Astrocyte of the cerebellum (primary cell): ENCODE measurements at places on chromosomes 12 and 14.

GRCh38 chr12:92446083-92446460, 256.7 kb upstream of the PLEKHG7 start:
- DNase-seq: no peak

DNA sequence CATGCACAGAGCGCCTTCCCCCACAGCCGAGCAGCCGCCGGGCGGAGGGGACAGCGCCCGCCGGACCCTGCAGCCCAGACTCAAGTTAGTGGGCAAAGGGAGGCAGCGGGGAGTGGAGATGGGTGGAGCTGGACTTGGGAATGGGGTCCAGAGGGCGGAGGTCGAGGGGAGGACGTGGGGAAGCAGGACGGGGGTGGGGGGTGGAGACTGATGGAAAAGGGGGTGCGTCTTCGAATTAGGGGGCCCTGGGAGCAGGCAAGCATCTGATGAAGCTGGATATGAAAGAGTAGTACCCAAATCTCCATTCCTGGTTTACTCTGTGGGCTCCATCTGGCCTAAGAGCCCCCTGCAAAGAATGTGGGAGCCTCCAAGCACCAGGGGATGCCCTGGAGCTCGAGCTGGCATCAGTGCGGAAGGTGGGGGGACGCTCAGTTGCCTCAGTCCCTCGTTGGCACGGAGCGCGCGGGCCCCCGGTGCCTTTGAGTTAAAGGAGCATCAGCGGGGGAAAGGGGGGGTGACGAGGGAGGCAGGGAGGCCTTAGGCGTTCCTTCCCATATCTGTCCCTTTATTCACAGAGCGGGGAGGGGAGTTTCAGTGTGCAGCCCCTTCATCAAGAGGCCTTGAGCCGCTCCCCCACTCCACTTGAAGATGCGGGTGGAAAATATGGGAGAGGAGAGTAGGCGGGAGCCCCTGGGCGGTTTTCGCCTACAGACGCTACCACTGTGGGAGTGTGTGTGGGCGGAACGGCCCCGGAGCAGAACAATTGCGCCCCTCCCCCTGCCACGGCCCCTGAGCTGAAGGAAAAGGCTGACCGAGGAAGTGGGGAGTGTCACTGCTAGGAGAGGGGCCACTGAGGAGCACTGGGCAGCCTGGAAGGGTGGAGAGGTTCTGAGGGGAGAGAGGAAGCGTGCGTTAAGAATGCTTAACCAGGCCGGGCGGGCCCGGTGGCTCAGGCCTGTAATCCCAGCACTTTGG, 644 bp downstream of the NAB2 start:
- no peak for DNase-seq

DNA sequence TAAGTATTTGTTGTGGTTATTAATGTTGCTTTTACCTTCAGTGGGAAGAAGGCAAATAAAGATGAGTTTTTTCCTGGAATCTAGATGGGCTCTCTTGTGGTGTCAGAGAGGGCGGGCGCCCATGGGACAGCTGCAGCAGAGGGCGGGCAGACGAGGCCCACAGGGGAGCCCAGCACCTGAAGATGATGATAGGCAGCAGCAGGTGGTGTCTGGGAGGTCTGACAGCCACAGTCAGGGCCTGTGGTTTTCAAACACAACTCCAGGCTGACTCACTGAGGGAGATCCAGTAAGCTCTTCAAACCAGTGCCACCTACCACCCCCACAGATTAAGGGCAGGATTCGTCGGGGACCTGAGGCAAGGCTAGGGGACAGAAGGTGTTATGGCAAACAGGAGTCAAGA, 42.8 kb downstream of the NKX2-1 start:
- DNase-seq: no peak

- no peak for DNase-seq
Observed at GRCh38 chr14:90523961-90524875, 127.4 kb downstream of the CALM1 start.

GRCh38 chr12:79926951-79927350, 7.9 kb downstream of the PPP1R12A start:
- no peak for DNase-seq

- no peak for DNase-seq
Observed at GRCh38 chr14:101490771-101491170, 70.5 kb upstream of the DIO3 start.

GRCh38 chr12:52860102-52860823, 11.5 kb upstream of the KRT78 start:
- DNase-seq: no peak

GRCh38 chr12:31362115-31362758, 36.3 kb upstream of the SINHCAF start:
- peak; percentile 32 for DNase-seq
